ENCODE measurements at places on chromosomes 12 and 14. TPM values are rescaled to one million over a fixed set of nuclear protein-coding genes. Genes with fewer than 3 reads are reported as not detected.
A peak's percentile ranks its signal among the peaks of the same experiment; 100 is the strongest.

CACNB3 gene
- polyA plus RNA-seq: 37.4 TPM

SEC23A gene
- polyA plus RNA-seq: 78.3 TPM

NID2 gene
- polyA plus RNA-seq: 22.5 TPM

DNA sequence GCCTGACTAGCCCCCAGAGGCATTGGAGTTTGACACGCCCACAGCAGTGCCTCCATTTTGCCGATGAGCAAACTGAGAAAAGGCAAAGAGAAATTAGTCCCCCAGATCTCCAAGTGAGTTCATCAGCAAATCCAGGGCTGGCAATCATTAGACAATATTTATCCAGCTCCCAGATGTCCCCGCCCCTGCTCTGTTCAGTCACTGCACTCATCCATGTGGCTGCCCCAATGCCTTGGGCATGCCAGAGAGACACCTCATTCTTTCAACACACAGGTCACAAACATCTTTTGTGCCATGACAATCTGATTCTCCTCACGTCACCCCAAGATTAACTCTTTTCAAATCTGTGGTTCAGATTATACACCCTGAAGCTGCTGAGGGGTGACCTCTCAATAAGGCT is 43.5 kb downstream of the DPF3 start:
- no peak for DNase-seq

DNA sequence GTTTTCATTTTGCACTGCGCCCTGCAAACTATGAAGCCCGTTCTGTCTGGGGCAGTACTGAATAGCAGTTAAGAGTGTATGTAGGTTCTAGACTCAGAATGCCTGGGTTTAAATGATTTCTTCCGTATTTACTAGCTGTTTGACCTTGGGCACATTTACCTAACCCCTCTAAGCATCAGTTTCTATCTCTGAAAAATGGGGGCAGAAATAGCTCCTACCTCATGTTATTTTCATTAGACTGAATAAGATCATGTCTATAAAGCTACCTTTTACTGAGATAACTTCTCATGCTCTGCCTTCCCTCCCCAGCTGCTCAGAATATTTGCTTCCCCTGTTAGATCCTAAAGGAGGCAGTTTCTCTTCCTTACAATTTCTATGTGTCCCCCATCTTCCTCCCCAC is 5.7 kb downstream of the PAH start:
- DNase-seq: no peak

VPS29 gene
- 111 TPM for polyA plus RNA-seq

TCL1B gene
- not detected for polyA plus RNA-seq

DNA sequence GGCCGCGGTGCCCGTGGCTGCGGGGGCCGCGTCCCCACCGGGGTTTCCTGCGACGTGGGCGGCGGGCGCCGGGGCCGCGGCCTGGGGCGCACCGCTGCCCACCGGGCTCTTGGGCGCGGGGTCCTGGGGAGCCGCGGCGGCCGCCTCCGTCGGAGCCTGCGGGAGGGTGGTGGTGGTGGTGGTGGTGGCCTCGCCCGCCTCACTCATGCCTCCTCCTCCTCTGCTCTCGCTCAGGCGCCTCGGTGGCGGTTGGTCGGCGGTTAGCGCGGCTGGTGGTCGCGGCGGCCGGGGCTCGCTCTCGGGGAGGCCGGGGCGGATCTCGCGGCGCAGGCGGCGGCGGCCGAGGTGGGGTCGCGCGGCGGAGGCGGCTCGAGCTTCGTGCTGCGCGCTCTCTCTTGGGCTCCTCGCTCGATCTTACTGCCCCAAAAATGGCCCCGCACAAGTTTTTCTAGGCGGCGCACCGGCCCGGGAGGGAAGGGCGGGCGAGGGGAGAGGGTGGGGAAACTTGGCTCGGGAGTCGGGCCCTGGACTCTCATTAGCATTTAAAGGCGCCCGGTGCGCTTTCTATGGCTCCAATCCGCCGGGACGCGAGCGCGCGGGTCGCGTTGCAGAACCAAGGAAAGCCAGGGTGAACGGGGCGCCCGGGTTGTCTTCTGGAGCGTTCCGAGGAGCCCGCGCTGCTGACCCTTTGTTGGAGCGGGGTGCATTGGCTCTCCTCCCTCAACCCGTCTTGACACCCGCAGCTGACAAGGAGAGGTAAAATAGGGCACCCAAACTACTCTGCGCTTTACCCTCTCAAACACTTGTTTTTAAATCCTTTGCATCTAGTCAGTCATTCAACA is at the start of gene YBX3:
Gene YBX3, minus strand, starts transcription at position 419 of the 842 bp plus-strand sequence. Its CDS starts 212 bp downstream, at position 207.
- DNase-seq: peak; percentile 84

DNA sequence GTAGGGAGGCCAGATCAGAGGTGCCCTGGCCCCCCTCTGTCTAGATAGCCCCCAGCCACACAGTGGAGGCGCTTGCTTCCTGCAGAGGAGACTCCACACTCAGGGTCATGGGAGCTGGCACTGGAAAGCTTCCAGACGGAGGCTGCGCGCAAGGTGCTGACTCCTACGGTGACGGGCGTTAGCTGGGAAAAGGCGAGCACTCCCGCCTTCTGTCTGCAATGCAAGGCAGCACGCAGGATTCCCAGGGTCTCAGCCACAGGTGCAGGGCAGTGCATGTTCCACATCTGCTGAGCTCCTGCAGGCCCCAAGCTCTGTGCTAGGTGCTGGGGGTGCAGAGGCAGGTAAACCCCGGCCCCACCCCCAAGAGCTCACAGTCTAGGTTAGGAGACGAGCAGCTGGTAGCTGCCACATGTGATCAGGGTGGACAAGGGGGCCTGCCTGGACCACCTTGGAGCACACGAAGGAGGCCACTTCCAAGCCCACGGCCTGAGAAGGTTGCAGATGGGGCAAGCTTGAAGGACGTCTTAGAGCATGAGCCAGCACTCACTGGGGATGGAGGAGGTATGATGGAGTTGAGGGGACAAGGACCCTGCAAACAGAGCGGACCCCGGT is 310.9 kb upstream of the DIO3 start:
- DNase-seq: no peak

- DNase-seq: no peak
Measured at GRCh38 chr12:94039914-94040313, 108.5 kb upstream of the PLXNC1 start.

DNA sequence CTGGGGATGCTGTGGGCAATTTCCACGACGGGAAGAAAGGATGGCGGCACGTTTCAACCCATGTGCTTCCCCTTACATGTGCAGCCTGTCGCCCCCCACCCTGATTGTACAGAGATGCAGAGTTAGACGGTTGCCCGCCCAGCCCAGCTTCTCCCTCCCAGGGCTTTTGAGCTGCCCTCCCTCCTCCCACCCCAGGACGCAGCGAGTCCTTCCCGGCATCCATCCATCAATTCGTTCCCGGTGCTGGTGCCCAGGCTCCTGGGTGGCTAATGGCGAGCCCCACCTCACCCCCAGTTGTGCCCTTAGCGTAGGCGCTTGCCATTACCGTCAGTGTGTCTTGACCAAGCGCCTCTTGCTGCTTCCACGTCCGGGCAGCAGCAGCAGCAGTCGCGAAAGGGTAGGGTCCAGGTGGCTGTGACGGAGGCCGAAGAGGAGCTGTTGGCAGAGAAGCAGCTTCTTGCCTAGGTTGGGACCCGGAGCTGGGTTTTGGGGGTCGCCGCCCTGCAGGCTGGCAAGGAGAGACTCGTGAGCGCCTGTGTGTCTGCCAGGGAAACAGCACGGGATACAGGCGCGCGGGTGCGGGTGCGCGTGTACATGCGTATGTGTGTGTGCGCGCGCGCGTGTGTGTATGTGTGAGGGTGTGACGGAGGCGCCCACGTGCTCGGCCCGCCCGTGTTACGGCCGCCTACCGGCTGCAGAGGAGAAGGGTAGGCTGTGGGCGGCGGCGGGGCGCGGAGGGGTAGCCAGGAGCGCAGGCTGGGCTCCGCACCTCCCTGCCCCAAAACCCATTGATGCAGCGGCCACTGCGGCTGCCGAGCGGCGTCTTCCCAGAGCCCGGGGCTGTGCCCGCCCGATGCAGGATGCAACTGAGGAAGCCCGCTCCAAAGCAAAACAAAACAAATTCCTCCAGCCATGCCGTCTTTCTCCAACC is at the start of gene SLC6A15:
Gene SLC6A15, minus strand, starts transcription at position 602 of the 931 bp plus-strand sequence. CDS start 20,679 bp downstream, outside the sequence.
- peak; percentile 27 for DNase-seq

ESRRB gene
- polyA plus RNA-seq: not detected

DNA sequence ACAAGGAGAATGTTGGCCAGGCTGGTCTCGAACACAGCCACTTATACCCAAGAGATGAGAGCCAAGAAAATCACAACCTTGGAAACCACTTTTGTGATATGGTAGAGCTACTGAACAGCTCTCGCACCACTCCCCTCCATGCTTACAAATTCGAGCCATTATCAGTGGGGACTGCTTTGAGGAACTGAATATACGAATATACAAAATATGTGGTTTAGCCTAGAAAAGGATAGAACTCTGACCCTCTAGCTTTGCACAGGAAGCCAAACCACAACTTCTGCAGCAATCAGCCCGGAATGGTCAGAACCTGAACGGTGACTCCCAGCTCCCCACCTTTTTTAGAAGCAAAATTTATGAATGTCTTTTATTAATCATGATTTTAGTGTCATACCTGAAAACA is 129.8 kb upstream of the TMEM132C start:
- no peak for DNase-seq

DNA sequence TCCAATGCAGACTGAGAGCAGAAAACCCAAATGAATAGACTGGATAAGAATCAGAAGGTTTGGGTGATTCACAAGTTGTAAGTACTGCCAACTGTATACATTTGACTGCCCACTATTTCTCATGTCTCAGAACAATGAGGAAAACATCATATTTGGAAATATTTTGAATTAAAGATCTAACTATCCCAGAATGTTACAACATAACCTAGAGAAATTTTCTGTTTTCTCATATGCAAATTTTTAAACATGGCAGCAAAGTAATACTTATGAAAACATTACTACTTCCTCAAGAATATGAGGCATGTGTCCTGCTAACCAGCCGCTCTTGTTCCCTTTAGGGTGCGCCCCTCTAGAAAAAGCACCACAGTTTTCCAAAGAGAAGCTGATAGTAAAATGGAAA is 179.9 kb downstream of the PTPRO start:
- no peak for DNase-seq

- DNase-seq: no peak
Measured at GRCh38 chr14:27008187-27008586, 410.4 kb upstream of the NOVA1 start.

DNA sequence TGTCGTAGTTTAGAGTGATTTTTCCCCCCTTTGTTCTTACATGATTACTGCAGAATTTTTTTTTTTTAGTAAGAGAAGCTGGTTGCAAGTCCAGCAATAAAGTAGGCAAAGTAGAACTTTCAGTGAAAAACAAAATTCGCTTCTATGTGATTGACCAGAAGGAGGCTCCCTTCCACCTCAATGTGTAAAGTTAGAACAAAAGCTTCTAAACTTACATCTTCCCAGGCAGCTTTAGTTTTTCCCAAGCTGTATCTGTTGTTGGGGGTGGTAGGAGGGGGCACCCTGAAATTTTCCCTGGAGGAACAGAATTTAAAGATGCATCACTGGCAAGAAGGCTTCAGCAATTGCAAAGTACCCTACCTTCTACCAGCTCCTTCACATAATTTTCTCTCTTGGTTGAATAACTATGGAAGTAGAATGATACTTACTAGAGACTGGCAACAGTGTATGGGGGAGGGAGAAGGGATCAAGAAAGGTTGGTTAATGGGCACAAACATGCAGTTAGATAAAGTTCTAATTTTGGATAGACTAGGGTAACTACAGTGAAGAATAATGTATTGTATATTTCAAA is 87.3 kb upstream of the E2F7 start:
- DNase-seq: peak; percentile 68

TAS2R19 gene
- 0.12 TPM for polyA plus RNA-seq

- no peak for DNase-seq
Measured at GRCh38 chr12:39541471-39541870, 78.1 kb downstream of the ABCD2 start.

- peak; percentile 66 for DNase-seq
Measured at GRCh38 chr12:98653866-98654493, 8.9 kb downstream of the APAF1 start.

DNA sequence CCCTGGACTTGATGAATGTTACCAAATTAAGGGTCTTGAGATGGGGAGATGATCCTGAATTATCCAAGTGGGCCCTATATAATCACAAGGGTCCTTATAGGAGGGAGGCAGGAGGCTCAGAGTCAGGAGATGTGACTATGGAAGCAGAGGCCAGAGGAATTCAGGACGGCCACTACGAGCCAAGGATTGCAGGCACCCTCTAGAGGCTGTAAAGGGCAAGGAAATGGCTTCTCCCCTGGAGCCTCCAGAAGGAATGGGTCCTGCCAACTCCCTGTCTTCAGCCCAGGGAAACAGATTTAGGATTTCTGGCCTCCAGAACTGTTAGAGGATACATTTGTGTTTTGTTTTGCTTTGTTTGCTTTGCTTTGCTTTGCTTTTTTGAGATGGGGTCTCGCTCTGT is 8.8 kb downstream of the BDKRB1 start:
- DNase-seq: no peak

GRCh38 chr12:73589220-73589619 is 948.4 kb upstream of the ATXN7L3B start:
- DNase-seq: no peak

- peak; percentile 26 for DNase-seq
Measured at GRCh38 chr14:105015242-105015641, 5.6 kb downstream of the CDCA4 start.

CD163 gene
- polyA plus RNA-seq: not detected

- no peak for DNase-seq
Measured at GRCh38 chr12:92810370-92810769, 107.6 kb downstream of the PLEKHG7 start.

DNA sequence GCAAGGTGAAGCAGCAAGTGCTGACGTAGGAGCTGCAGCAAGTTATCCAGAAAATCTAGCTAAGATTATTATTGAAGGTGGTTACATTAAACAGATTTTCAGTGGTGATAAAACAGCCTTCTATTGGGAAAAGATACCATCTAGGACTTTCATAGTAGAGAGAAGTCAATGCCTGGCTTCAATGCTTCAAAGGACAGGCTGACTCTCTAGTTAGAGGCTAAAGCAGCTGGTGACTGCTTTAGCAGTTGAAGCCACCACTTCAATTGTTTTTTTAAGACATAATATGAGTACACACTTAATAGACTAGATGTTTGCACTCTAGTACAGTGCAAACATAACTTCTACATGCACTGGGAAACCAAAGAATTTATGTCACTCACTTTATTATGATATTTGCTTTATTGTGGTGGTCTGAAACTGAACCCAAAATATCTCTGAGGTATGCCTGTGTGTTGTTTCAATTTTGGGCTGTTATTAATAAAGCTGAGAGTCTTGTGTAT is 1026.9 kb upstream of the FOXG1 start:
- no peak for DNase-seq

DNA sequence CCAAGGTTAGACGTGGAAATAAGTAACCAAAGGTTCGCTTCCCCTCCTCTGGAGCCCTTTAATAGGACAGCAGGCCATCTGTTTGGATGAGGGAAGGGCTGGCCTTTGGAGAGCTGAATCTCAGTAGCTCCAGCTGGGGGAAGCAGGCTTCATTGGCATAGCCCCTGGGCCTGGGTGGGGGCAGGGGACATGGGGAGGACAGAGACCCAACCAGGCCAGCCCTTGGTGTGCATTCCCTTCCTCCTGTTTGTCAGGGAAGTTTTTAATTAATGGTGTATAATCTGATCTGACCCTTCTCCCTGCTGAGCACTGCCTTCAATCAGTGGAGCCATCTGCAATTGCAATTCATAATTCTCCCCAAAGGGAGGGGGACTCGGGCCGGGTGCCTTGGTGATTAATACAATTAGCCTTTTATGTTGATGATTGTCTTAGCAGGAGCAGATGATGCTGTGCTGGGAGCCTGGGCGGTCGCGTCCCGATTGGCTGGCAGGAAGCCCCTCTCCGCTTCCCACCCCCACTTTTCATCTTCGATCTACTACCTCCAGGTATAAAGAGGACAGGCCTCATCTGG is 6.4 kb downstream of the AQP6 start:
- no peak for DNase-seq

Data from endothelial cell of umbilical vein (primary cell).